ENCODE measurements at places on chromosomes 5 and 9.

GRCh38 chr5:151243564-151243963, 9.4 kb upstream of the GM2A start:
- DNase-seq: no peak

DNA sequence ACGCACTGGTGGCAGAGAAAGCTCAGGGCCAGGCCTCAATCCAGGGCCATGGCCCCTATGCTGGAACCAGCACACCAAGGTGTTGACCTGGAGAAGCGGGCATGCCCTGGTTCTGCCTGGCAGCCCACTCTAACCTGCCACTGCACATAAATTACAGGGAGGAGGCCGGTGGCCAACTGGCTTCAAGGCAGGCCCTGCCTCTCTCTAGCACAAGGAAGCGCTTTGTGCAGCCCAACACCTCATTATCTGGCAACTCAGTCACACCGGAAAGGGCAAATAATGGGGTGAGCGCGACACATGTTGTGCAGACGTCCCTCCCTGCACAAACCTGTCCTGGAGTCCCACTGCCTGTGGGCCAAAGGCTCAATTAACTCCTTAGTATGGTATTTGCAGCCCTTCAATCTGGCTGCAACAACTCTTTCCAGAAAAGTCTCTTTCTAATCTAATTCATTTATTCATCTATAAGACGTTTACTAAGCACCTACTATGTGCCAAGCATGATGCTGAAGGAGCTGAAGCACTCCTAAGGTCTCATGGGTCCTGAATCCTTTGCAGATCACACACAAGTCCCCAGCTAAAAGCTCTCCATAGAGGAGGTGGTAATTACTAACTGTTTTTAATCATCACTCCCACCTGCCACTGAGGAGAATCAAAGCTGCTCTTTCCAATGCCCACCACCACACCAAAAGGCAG, 24.9 kb downstream of the SHB start:
- DNase-seq: no peak

DNA sequence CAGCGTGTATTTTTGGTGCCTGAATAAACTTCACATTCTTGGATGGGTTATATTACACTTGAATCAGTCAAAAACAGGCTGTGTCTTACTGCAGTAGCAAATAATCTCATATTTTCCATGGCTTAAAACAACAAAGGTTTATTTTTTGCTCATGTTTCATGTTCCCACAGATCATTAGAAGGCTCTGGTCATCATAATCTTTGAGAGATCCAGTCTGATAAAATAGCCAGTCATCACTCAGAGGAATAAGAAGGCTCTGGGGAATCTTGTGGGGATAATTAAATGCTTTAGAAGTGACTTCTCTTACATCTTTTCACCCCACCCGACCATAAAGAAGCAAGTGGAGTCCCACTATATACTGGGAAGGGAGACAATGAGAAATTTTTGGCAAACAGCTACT, 417.7 kb downstream of the PSAT1 start:
- DNase-seq: peak; percentile 83

DNA sequence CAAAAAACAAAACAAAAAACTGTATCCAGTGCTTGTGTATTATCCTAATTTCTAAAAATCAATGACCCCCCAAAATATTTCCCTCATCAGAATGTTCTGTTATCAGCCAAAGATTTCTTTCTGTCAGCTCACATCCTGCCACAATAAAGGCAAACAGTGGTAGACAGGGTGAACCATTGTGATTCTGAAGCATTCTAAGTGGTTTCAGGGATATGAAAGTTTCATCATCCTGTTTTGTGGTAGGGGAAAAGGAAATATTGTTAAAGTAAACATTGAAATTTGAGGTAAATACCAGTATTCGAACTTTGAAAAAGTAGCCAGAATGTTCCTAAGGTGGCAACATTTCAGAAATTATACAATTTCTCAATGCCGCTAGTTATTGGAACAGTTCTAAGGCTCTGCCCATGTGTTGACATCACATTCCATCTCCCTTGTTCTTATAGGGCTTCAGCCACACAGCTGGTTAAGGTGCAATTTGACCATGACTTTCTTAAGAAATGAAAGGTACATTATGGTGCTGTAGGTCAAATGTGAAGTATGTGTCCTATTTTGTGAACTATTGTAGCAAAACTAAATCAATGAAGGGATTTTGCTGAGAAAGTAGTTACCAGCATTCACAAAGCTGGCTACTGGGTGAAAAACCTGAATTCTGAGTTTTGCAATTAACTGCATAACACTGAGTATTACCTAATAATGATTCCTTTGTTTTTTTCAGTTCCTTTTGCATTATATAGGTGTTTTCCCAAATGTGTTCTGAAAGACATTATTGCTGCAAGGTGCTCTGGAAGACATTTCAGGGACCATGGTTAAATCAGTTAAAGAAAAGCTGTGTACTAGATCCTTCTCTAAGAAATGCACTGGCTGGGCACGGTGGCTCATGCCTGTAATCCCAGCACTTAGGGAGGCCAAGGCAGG, 107.6 kb upstream of the RASGRF2 start:
- DNase-seq: no peak

DNA sequence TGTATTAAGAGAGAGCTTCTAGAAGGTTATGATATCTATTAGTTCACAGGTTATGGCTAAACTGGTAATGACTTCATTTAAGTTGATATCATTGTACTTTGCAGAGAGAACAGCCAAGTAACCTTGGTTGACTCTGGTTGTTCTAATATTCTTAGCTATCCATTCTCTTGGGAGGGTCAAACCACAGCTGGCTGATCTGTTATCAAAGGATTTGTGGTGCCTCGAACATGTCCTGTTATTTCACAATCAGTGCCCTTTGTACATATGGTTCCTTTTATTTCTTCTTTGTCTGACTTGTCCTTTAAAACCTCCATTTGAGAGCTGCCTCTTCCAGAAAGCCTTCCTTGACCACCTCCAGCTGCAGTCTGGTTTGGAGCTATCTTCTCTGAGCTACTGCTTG, 61.7 kb downstream of the PDE8B start:
- DNase-seq: no peak

- no peak for DNase-seq
Measured at GRCh38 chr9:120043448-120043847, 536.5 kb downstream of the CDK5RAP2 start.

DNA sequence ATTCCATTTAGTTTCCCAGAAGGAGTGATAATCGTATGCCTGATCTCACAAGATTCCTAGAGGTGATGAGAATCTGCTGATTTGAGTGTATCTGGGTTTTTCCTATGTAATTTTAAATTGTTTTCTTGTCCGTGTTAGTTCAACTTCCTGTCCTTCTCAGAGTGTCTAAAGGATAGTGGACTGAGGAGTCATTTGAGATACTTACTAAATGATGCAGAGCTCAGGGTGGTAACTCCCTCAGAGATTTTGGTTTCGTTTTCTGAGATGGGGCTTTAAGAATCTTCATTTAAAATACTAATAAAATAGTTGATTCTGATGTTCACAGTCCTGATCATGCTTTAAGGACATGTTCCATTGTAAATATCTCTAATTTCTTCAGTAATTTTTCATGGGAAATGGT, 30.3 kb downstream of the MELK start:
- no peak for DNase-seq

DNA sequence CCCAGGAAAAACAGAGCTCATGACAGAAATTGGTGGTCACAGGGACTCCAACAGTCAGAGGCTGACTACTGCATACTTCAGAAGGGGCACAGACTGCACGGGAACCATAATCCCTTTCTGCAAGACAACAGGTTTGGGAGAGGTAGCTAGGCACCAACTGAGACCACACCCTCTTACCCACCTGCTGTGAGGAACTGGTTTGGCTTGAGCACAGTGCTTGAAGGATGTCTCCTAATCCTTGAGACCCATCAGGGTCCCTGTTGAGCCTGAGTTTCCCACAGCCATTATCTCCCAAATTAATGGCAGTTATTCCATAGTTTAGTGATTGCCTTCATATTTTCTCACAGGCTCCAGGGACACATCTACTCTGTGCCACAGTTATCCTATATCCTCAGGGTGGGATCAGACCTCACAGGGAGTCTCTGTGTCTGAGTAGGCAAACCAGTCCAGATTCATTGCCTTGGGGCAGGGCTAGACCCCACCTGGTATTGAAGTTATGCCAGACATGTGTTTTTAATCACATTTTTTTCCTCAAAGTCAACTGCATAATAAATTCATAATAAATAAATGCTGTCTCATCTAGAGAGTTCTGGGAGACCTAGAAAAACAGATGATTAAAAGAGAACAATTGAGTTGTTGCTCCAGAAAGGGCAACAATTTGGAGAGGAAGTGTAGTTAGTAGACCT, 9.3 kb upstream of the CAST start:
- DNase-seq: no peak

GRCh38 chr5:158485047-158485446, 614.7 kb downstream of the EBF1 start:
- DNase-seq: no peak

- peak; percentile 86 for DNase-seq
Measured at GRCh38 chr9:97985058-97985861, 2.1 kb downstream of the ANP32B start.

- DNase-seq: peak; percentile 78
Measured at GRCh38 chr9:129178568-129179382, 714 bp upstream of the IER5L start.

DNA sequence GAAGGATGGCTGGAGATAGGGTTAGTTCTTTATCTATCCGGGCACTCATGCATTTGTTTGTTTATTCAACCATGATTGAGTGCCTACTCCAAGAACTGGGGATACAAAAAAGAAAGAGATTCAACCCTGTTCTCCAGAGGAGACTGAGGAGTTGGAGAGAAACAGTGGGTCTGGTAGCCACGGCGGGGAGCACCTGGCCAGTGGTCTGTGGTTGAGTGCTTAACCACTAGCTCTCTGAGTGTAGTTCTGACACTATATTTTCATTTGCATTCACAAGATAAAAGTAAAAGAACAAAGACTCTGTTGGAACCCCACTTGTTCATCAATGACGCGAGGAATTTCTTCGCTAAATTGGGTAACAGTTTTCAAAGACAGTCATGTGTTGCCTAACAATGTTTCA, 295.5 kb upstream of the MSX2 start:
- DNase-seq: no peak

DNA sequence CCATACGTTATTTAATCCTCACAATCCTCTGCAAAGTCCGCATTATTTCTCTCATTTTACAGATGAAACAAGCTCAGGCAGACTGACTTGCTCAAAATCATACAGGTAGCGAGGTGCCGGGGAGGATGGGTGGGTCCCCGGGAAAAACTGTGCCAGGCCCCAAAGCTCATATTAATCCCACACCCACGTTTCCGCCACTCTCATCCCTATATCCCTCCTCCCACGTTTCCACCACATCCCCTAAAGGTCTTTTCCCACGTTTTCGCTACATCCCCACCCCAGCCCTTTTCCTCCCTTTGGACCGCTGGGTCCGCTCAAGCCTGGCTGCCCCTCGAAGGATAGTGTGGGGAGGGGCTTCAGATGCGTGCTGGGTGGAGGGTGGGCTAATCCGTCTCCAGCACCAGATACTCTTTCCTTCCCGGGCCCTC, 434 bp upstream of the FSD1L start:
- no peak for DNase-seq

DNA sequence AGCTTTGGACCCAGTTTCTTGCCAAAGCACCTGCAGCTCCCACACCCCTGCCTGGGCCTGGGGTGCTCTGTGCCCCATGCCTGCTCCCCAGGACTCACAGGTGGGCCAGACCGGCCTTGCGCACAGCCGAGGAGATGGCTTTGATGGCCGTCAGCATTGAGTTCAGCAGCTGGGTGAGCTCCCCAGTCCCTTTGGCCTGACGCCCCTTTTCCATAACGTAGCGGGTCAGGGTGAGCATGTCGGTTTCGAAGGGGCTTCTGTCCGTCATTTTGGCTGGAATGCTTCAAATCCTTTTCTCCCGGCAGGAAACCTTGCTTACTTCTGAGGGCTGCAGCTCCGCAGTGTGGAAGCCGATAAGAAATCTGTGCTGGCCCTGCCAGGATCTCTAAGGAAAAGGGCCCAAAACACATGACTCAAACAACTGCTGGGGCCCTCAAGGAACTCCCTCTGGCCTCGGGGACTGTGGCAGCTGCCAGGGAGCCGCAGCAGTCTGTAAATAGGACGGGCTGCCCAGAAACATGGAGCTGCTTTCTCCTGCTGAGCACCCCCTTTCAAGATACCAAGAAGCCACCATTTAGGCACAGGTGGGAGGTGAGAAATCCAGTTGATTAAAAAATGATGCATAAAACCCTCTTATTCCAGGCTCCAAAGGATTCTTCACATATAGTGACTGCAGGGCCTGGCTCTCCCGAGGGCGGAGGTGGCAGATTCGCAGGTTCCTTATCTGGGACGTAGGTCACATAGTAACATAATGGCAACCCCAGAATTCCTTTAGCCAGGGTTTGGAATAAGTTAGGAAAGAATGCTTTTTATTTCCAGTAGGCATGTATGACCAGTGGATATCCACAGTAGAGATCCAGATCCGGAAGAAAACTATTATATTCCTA, at the start of gene FBP2:
Gene FBP2, minus strand, starts transcription at position 366 of the 887 bp plus-strand sequence. Its CDS starts 98 bp downstream, at position 268.
- DNase-seq: no peak

DNA sequence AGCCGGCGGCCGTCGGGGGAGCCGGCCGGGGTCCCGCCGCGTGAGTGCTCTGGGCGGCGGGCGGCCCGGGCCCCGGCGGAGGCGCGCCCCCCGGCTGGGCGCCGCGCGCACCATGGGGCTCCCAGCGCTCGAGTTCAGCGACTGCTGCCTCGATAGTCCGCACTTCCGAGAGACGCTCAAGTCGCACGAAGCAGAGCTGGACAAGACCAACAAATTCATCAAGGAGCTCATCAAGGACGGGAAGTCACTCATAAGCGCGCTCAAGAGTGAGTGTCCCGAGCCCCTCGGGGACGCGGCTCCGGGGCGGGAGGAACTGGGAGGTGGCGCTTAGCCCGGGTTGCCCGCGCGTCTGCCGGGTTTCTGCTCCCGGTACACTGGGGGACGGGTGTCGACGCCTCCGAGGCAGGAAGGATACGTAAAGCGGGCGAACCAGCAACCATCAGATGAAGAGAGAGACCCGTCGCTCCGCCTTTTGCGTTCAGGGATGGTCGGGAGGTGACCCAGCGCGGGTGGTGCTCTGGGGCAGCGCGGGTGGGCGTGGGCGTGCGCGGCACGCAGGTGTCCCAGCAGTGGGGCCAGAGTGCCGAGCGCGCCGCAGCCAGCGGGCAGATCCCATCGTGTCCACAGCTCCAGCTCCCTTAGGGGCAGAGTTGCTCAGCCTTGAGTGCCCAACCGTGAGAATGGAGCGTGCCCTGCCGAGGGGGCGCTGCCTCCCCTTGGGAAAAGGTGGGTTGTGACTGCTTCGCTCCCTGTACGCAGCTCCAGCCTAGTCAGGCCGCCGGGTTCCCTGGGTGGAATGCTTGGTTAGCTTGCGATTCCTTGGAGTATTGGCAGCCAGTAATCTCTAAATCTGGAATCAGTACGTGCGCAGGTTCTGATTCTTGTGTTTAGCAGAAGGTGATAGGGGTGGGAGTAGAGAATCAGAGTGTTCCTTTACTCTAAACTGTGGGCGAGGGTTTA, 753 bp downstream of the ARHGAP26 start:
- peak; percentile 76 for DNase-seq

- no peak for DNase-seq
Measured at GRCh38 chr9:26974927-26975326, 18.7 kb downstream of the IFT74 start.

GRCh38 chr9:69593301-69593700, 78.9 kb downstream of the APBA1 start:
- DNase-seq: no peak
